ENCODE measurements at places on chromosomes 4 and X.

DNA sequence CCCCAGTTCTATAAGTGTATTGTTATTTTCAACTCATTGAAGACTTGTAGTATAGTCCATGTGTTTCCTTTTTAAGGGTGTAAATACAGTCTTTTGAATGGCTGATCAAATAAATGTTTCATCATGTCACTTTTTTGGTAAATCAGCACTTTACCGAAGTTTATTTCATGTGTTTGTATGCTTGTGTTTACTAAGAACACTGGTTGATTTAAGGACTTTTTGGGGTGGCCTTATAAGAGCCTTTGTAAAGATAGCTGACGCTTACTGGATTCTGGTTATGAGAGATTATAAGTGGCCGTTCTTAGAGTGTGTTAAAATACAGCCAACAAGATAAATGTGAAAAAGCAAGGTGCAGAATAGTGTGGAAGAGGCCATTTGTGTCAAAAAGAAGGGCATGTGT is 2.6 kb downstream of the UBE2K start:
- no peak for DNase-seq

DNA sequence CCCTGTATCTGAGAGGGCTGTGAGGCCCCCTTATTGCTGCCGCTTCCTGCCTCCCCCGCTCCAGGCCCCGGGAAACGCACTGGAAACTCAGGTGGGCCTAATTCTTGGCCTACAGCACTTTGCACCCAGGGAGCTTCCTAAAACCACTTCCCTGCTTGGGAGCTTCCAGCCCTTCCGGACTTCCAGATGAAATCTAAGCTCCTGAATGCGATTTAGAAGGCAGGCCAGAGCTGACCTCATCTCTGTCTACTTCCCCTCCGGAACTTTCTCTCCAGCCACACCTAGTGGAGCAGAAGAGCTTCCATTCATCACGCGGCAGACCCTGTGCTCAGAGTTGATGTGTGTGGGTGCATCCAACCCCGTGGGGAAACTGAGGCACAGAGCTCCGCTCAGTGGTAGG is 84.2 kb downstream of the SORCS2 start:
- DNase-seq: no peak

- DNase-seq: no peak
Observed at GRCh38 chr4:36041340-36041739, 203.0 kb downstream of the ARAP2 start.

DNA sequence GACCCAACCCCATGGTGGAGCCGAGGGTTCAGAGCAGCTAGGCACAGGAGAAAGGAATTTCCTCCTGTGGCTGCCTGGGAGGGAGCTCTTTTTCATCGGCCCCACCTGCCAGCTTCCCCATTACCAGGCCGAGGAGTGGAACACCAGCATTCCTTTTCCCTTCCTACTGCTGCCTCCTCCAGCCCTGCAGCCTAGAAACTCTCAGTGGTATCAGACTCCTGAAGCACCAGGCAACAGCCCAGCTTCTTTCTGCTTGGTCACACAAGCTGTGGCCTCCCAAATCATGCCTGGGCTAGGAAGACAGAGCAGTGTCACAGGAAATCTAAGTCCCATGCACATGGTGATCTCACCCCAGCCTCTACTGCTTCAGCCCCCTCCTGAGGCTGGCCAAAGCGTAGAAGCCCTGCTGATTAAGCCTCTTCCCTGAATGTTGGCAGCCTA is 30.1 kb downstream of the RTL5 start:
- DNase-seq: no peak

DNA sequence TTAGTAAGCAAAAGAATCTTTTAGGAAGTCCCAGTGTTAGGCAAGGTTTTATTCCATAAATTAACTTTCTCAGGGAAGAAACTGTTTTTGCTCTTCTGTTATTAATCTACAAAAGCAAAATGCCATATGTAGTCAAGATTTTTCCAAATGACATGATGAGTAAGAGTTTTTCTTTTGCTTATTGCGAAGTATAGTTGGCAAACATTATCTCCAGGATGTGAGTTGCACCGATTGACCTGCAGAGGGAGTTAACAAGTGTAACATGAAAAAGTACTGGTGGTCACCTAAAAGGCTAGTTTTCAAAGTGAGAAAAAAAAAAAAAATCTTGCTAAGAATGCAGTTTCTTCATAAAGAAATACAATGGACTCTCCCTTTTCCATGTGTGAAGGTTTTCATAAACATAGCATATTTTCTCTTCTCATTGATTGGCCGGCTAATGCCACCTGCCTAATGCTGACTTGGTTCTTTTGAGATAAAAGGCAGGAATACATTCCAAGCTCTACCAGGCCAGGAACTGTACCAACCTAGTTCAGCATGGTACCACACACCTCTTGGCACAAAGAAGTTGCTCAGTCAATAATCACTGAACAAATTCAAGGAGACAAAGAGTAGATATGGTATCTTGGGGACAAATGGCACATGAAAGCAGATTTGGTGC is 100.2 kb downstream of the LNX1 start:
- DNase-seq: no peak

Measured in activated naive CD8-positive, alpha-beta T cell treated with anti-CD3 and anti-CD28 coated beads, Interleukin-2, amount 50 U/mL, for 16 hours (primary cell).